Lung microvascular endothelial cell (primary cell): ENCODE measurements at places on chromosomes 2 and 18. TPM values are rescaled to one million over a fixed set of nuclear protein-coding genes. Genes with fewer than 3 reads are reported as not detected.

SLC5A7 gene
- not detected in 2 replicates for total RNA-seq

PPP1R1C gene
- 0.22 TPM in 1 of 2 replicates, not detected in the other for total RNA-seq

DSG4 gene
- total RNA-seq = not detected in 2 replicates

RAB17 gene
- total RNA-seq = 10.9 and 12.6 TPM in 2 replicates

CXCR1 gene
- not detected in 2 replicates for total RNA-seq

PGAP1 gene
- 2.8 and 4.1 TPM in 2 replicates for total RNA-seq

MC2R gene
- not detected in 2 replicates for total RNA-seq

LPIN1 gene
- 12.2 and 13.1 TPM in 2 replicates for total RNA-seq

DPP4 gene
- total RNA-seq = 49.5 and 79.6 TPM in 2 replicates

GPN1 gene
- 26.4 and 27.6 TPM in 2 replicates for total RNA-seq

TTC39C gene
- total RNA-seq = 0.44 and 1.2 TPM in 2 replicates

UBE2F gene
- 27.7 and 31.2 TPM in 2 replicates for total RNA-seq

SPDYA gene
- total RNA-seq = 0.20 and 0.22 TPM in 2 replicates

ZSWIM2 gene
- not detected in 2 replicates for total RNA-seq

CCDC150 gene
- 3.9 and 6.2 TPM in 2 replicates for total RNA-seq

GPR17 gene
- not detected in 2 replicates for total RNA-seq

DLGAP1 gene
- total RNA-seq = under 0.01 TPM in 1 of 2 replicates, not detected in the other

EGR4 gene
- total RNA-seq = under 0.01 TPM in 1 of 2 replicates, not detected in the other

MC4R gene
- not detected in 2 replicates for total RNA-seq

C1QL2 gene
- total RNA-seq = not detected in 2 replicates

LRP2 gene
- total RNA-seq = not detected in 2 replicates

GAL3ST2 gene
- total RNA-seq = not detected in 2 replicates

DCDC2C gene
- not detected in 2 replicates for total RNA-seq

SYT4 gene
- total RNA-seq = not detected in 2 replicates

MAP3K20 gene
- 17.9 and 19.2 TPM in 2 replicates for total RNA-seq

ONECUT2 gene
- under 0.01 TPM in 1 of 2 replicates, not detected in the other for total RNA-seq
